ENCODE measurements at places on chromosomes 13 and 19.

DNA sequence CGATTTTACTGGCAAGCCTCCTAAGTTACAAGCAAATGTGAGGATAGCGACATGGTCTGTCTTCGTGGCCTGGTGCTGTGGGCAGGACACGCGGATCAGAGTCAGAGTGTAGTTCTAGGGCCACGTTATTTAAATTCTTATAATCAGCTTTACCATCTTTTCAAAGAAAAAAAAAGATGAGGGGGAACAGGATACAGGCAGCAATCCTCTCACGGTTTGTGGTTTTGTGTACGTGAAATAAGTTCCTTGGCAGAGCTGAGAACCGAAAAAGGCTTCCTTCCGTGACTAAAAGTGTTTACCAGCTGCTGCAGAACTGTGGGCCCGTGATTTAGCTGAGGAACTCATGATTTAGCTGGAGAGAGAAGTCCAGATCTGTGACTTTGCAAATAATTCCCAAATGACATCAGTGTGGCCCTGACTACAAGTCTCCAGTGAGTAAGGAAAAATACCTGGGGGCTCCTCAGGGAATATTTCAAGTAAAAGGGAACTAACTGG lies 27.2 kb downstream of the RCBTB2 start:
- peak; percentile 78 for DNase-seq

- DNase-seq, result no peak
These were observed 317.7 kb upstream of the OBI1 start for GRCh38 chr13:78976696-78977095.

DNA sequence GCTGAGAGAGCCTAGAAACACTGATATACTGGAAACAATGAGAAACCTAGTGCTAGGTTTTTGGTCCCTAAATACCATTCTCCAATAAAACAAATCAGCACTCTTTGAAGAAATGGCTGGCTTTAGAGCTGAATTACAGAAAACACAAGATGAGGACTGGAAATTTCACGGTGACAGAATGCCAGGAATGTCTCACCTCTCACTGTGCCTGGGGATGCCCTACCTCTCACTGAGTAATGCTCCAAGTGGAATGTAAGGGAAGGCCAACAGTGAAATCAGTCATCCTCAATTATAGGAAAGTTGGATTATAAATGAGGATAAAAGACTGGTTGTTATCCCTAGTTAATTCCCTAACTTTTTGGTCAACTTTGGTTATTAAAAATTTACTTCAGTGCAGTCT lies 259.0 kb downstream of the NALCN start:
- DNase-seq, result no peak

DNA sequence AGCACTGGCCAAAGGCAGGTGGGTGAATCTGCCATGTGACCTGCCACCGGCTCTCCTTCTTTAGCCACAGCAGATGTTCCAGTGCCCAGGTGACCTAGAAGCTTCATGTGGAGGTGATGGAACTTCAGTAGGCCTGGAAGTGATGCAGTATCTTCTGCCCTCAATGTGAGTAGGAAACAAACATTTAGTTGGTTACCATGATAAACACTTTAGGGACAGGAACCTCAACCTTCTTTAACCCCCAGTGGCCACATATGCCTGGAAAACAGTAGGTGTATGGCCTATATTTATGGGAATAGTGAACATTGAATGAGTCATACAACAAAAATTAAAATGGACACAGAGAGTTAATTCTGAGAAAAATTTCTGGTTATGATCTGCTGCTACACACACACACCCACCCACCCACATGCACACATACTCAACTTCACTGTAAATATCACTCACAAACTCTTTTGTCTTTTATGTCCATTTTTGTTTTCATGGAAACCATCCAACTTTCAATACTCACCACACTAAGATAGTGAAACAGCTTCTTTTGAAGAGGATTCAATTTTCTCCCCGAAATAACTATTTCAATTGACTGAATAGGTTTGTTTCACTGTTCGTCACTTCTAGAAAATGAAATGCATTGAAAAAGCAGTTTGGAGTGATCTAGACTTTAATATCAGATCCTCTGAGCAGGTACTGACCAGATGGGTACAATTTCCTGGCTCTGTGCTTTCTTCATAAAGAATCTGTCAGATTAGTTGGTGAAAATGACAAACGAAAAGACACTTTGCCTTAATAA lies 97.3 kb downstream of the STARD13 start:
- no peak for DNase-seq

DNA sequence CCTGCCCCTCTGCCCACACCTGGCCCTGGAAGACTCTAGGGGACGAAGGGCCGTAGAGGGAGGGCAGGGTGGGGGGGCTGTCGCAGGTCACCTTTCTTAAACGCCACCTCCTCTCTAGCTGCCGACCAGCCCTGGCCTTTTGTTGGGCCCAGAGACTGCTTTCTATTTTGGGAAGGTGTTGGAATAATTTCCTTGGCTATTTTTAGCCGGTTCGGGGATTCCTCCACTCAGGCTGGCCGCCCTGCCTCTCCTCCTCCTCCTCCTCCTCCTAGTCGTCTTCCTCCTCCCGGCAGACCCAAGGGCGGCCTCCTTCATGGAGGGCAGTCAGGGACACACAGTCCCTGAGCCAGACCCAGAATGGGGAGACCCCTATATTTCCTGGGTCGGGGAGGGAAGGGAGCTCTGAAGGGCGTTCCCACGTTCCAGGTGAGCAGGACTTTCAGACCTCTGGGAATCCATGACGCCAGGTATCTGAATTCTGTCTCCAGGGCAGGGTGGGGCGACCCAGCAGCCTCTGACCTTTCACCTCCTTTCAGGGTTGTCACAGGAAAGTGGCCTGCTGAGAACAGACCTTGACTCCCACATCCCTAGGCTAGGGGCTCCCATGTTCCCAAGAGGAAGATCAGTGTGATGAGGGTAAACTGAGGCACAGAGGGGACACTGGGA lies 19.9 kb downstream of the GADD45B start:
- no peak for DNase-seq

- DNase-seq, result no peak
These were observed 195.3 kb downstream of the NHLRC3 start for GRCh38 chr13:39233519-39233918.

- DNase-seq, result no peak
These were observed 11.3 kb upstream of the MKNK2 start for GRCh38 chr19:2062389-2062729.

DNA sequence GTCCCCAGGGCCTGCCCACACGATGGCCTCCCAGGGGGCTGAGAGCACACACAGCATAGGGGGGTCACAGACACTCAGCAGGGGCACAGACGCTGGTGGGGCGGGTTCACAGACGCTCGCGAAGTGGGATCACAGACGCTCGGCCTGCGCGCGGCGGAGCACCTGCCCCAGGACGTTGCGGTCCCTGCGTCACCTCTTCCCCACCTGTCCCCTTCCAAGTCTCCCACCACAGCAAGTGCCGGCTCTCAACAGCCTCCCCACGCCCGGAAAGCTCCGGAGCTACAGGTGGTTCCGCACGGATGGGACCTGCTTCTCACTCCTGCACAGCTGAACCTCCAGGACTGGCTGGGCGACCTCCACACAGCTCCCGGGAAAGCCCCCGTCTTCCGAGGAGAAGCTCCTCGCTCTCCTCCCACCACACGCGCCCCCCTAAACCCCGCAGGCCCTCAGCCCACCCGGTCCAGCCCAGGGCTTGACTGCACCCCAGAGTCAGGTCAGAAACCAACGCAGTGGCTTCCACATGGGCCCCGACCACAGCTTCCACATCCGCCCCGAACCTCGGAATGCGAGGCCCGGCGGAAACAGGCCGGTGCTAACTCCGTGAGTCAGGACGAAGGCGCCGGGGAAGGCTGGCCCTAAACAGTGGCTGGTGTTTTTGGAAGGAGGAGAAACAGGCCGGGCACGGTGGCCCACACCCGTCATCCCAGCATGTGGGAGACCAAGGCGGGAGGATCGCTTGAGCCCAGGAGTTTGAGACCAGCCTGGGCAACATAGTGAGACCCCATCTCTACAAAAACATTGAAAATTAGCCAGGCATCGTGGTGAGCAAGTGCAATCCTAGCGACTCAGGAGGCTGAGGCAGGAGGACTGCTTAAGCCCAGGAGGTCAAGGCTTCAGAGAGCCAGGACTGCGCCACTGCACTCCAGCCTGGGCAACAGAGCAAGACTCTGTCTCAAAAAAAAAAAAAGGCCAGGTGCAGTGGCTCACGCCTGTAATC lies 16.5 kb downstream of the BTBD2 start:
- no peak for DNase-seq

DNA sequence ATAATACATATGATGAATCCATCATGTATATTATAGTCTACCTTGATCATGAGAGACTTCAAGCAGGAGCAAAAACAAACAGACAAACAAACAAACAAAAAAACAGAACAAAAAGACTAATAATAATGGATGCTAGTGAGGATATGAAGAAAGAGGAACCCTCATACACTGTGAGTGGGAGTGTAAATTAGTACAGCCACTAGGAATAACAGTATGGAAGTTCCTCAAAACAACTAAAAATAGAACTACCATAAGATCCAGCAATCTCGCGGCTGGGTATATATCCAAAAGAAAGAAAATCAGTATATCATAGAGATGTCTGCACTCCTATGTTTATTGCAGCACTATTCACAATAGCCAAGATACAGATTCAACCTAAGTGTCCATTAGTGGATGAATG lies 7.0 kb upstream of the DLEU7 start:
- DNase-seq, result no peak

- DNase-seq, result no peak
These were observed 65.3 kb downstream of the ABCC4 start for GRCh38 chr13:95235974-95236373.

DNA sequence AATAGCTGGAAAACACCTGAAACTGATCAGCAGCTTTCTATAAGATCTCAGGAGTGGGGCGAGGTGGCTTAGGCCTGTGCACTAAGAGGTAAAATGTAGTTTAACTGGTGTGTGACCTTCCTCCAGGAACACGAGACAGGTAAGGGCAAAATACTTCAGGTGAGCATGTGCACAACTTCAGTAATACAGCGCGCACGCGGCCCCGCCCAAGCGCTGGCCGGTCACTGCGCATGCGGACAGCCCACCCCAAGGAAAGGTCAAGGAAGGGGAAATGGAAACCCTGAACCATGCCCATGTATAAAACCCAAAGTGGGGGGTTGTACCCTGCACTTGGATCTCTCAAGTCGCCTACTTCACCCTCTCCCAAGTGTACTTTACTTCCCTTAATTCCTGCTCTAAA lies 49.4 kb upstream of the ARHGEF7 start:
- no peak for DNase-seq

DNA sequence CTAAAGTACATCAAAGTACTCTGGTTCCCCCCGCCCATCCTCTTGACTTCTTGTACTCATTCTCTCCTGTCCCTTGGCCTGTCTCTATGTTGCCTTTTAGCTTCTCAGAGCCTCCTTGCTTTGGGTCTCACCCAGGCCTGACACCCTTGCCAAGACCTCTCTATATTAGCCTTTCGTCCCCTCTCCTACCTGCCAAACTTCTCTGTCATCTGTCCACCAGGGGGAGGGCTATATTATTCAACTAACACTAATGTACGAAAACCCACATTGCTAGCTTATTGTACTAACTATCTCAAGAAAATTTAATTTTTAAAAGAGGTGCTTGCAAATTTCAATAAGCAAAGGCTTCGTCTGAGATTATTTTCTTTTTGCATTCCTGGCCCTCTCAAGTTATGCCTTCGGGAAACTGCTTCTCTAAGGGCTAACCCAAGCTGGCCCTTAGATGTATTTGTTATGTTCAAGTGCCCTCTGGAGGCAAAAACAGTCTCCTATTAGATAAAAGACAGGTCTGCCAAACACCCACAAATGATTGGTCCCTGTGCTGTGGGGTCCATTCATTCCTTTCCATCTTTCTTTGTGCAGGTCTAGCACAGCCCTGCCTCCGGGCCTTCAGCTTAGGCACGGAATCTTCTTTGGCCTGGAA lies 6.3 kb upstream of the MRPS31 start:
- DNase-seq, result peak; percentile 72

All from CD4-positive, alpha-beta T cell treated with Interleukin-21 for 1 hour (primary cell).